CD4-positive, alpha-beta T cell treated with Interleukin-17A for 4 hours (primary cell): ENCODE measurements at places on chromosomes 1 and 21.

DNA sequence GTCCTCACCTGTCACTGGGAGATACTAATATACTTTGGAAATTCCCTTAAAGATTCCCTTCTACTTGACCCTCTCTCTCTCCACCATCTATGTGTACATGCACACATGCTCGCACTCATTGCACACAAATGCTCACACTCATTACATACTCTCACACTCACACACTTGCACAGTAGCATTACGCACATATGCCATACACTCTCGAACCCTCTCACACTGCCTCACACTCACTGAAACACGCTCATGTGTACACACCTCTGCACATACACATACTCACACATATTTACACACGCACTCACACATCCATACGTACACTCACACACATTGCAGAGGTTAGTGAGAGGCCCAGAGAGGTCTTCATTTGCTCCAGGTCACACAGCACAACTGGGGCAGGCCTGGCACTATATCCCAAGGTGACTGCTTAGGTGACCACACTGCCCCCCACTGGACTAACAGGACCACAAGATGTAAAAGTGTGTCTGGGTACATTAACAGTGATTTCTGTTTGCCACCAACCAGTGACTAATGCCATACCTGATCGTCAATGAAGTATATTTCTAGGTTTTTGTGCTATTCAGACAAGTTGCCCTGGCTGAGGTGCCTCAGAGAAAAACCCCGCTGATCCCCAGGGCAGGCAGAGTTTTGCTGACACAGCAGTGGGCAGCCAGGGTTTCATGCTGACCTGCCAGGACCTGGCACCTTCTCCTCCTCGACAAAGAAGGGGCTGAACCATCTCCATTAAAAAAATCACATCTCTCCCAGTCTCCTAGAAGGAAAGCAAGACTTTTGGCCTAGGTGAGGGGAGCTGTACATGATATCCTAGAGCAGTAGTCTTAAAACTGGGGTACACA is 28.5 kb upstream of the CAMK1G start:
- no peak for DNase-seq

DNA sequence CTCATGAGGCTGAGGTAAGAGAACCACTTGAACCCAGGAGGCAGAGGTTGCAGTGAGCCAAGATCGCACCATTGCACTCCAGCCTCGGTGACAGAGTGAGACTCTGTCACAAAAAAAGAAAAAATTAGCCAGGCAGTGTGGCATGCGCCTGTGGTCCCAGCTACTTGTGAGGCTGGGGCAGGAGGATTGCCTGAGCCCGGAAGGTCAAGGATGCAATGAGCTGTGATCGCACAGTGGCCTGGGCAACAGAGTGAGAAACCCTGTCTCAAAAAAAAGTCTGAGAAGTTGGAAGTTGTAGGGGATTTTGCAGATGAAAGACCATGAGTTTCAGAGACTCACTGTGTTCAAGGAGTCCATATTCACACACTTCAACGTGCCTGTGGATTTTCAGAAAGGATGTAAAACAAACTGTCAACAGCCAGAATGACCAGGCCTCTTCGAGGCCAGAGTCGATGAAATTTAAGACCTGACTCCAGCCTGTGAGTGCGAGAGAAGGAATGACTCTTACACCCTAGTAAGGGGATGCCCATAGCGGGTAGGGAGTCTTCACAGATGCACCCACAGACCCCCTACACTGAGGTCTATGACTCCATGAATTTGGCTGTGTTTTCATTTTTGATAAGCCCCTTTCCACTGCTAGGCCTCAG is 2.2 kb downstream of the S100A13 start:
- DNase-seq = no peak

DNA sequence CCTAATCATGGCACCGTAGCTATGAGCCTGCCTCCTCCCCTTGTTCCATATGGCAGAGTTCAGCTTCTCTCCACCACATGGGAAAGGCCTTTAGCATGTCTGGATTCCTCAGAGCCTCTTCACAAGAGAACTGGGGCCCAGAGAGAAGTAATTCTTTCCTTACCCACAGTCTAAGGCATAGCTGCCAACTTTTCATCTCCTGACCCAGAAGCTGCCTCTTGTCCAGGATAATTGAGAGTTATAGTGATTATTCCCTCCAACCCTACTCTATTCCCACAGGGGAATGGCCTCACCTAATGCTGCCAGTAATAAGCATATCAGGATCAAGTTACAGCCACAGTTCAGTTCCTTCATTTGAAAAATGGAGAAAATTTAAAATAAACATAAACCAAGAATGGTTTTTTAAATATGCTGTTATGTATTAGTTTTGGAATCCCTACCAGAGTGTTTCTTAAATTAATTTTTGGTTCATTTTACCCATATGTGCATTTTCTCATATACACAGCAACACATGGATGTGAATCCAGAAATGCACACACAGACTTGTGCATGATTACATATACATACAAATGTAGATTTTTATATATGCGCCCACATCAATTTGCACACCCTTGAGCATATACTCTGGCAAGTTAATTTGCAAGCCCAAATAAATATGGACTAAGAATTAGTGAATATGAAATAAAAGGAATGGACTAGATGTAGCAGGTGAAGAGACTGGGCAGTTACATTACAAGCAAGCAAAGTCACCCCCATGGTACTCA is 63.9 kb upstream of the WARS2 start:
- DNase-seq = no peak

GRCh38 chr1:150186789-150187559 is 37.3 kb downstream of the PLEKHO1 start:
- DNase-seq = peak; percentile 48

- peak; percentile 43 for DNase-seq
Measured at GRCh38 chr21:34132202-34132601, 58.8 kb downstream of the MRPS6 start.

DNA sequence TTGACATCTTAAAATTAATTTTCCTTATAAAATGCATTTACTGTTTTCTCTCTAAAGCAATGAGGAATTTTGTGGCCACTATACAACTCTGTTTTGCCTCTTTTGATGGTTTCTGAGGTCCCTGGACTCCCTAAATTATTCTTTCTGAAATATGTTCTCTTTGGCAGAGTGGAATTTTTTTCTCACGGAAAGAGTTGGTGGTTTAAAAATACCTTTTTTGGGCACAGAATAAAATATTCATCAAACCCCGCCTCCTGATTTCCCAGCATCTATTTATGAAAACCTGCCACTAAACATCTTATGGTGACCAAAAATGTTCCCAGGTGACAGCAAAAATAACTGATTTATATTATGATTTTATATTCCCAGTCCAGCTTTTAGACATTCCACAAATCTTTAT is 165.3 kb upstream of the SYT6 start:
- DNase-seq = no peak

GRCh38 chr1:3107201-3107600 is 38.2 kb downstream of the PRDM16 start:
- no peak for DNase-seq

GRCh38 chr1:61490924-61491323 is 234.0 kb downstream of the TM2D1 start:
- DNase-seq = no peak

GRCh38 chr1:100565937-100566699 is 28.2 kb downstream of the GPR88 start:
- DNase-seq = no peak

- DNase-seq = no peak
Measured at GRCh38 chr1:53340660-53341520, 13.0 kb upstream of the LRP8 start.

GRCh38 chr1:93757256-93758036 is 75.8 kb upstream of the BCAR3 start:
- DNase-seq = no peak

DNA sequence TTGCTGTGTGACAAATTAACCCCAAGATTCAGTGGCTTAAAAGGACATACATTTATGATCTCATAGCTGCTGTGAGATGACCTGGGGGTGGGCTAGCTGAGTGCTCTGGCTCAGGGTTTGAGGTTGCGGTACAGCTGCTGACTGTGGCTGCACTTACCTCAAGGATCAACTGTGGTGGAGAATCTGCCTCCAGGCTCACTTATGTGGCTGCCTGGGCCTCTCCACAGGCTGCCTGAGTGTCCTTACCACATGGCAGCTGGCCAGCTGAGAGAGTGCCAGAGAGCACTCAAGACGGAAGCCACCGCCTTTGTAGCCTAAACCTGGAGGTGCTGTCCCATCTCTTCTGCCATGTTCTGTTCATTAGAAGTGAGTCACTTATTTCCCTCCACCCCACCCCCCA is 5.7 kb downstream of the LRRC71 start:
- DNase-seq = no peak

DNA sequence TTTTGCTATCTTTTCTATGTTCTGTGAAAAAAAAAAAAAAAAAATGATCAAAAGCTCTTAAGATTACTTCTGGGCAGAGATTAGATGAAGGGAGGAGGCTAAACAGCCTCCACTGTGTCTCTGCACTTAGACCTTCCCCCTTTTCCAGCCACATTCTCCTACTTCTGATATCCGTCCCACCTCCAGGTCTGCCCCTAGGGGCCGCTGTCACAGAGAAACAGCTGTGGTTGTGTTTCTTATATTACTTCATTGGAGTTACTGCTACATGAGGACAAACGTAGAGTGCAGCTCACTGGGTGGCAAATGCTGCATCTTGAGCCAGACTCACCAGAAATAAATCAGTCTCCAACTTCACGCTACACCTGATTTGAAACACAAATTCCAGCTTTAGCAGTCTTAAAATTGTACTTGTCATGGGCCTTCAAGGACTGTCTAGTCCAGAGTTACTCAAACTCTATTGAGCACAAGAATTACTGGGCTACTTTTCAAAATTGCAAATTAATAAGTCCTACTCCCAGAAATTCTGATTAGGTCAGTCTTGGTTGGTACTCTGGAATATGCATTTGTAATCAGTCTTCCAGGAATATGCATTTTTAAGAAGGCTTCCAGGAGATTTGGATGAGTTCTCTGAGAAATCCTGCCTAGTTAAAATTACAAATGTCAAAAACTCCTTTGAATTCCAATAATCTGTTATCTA is 125.2 kb upstream of the PTBP2 start:
- no peak for DNase-seq

GRCh38 chr1:246947255-246947654 is 15.5 kb upstream of the AHCTF1 start:
- no peak for DNase-seq

DNA sequence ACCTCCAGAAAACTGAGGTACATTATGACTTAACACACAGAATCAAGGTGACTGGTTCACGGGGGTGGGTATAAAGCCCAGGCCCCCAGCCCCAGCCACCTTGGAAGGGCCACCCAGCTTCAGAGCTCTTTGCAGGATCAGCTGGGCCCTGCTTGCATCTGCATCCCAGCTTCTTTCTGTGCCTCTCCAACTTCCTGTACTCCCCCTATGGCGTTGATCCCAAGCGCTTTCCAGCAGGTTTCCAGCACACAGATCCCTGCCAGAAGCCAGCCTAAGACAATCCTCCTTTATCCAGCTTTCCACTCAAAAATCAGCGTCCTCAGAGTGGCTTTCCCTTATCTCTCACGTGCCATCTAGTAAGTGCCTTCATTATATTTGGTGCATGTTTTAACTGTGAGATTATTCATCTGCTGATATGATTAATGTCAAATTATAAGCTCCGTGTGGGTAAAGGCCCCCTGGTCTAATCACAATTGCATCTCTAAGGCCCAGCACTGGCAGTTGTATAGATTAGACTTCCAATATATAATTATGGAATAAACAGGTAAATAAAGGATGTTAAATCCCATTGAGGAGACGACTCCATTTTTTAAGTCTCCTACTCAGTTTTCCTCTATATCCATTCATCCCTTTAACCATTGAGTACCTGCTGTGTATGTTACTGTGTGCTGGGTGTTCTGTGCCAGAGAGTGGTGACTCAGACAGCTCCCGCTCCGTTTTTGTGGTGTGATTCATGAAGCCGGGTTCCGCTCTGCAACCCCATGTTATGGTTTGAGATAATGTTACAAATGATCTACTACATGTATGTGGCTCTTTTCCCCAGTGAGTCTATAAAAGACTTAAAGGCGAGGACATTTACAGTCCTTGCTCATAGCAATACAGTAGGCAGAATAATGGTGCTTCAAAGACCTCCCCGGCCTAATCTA is 387.6 kb downstream of the PCP4 start:
- DNase-seq = no peak

GRCh38 chr1:31773861-31774260 is 9.7 kb upstream of the ADGRB2 start:
- no peak for DNase-seq

GRCh38 chr1:229856009-229856650 is 210.9 kb upstream of the GALNT2 start:
- peak; percentile 33 for DNase-seq

GRCh38 chr1:241306125-241306790 is 50.7 kb downstream of the RGS7 start:
- DNase-seq = no peak

DNA sequence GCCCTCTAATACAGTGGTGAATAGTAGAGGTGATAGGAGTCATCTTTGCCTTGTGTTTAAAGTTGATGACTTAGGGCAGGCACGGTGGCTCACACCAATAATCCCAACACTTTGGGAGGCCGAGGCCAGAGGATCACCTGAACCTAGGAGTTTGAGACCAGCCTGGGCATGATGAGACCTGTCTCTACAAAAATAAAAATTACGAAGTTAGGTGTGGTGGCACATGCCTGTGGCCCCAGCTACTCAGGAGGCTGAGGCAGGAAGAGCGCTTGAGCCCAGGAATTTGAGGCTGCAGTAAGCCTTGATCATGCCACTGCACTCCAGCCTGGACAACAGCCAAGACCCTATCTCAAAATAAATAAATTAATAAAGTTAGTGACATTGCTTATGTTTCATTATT is 26.6 kb downstream of the CAPZA1 start:
- no peak for DNase-seq

GRCh38 chr1:58785442-58786058 is 1.7 kb upstream of the JUN start:
- peak; percentile 56 for DNase-seq

DNA sequence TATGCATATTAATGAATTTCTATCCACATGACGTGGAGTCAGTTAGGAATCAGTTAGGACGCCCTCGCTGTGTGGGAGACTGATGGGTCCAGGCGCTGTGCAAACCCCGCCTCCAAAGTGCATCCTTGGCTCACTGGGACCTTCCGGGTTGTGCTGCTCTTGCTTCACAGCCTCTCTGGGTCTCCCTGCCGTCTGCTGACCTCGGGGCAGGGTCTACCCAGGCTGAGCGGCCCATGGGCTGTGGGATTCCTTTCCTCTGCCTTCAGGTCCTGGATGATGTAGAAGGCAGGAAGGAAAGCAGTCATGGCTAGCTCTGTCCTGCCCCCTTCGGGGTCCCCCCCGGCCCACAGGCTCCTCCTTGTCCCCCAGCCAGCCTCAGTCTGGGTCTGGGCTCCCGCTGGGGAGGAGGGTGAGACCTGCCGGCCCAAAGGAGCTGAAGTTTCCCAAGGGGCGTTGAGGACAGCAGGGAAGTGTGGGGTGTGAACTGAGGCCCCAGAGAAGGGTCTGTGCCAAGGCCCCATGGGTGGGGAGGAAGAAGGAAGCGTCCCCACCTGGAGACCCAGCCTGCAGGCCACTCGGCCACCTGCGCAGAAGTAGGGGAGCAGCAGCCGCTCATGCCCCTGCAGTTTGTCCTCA is 24.6 kb upstream of the CDK11A start:
- no peak for DNase-seq

- no peak for DNase-seq
Measured at GRCh38 chr1:202129453-202130296, 7.0 kb downstream of the GPR37L1 start.

GRCh38 chr1:47621977-47622376 is 184.1 kb downstream of the FOXD2 start:
- no peak for DNase-seq

- DNase-seq = no peak
Measured at GRCh38 chr1:173509797-173510196, 32.7 kb downstream of the PRDX6 start.
